ENCODE measurements at places on chromosomes 1 and 21.

GRCh38 chr1:104460880-104461279 lies 711.2 kb downstream of the AMY1C start:
- DNase-seq, result no peak

DNA sequence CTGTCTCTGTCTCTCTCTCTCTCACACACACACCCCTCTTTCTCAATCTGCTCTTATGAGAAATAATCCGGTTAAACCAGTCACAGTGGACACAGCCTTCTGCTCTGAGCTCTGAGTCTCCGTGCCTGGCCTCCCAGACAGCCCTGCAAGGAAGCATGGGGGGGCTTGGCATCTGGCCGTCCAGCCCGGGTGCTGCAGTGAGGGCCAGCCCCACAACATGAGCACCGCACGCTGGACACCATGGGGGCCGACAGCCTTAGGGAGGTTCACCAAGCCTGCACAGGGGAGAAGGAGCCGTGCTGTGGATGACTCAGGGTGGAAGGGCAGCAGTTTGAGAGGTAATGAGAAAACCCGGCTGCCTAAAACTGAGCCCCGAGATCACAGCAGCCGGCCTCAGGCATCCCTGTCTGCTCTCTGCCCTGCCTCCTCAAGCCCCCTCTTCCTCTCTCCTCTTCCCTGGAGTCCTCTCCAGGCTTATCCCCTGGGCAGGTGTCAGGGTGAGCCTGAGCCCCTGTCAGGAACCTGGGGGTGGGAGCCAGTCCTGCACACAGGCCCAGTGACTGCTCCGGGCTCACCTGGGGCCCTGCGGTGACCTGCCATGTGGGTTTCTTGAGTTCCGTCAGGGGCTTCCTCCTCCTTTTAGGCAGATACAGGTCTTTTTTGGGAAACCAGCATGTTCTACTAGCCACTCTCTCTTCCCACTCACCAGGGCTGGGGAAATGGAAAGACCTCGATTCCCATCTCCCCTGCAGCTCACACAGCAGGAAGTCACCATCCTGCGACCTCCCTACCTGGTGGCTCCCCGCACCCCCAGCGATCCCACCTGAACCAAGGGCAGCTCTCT lies 92.8 kb downstream of the ITPKB start:
- DNase-seq, result no peak

DNA sequence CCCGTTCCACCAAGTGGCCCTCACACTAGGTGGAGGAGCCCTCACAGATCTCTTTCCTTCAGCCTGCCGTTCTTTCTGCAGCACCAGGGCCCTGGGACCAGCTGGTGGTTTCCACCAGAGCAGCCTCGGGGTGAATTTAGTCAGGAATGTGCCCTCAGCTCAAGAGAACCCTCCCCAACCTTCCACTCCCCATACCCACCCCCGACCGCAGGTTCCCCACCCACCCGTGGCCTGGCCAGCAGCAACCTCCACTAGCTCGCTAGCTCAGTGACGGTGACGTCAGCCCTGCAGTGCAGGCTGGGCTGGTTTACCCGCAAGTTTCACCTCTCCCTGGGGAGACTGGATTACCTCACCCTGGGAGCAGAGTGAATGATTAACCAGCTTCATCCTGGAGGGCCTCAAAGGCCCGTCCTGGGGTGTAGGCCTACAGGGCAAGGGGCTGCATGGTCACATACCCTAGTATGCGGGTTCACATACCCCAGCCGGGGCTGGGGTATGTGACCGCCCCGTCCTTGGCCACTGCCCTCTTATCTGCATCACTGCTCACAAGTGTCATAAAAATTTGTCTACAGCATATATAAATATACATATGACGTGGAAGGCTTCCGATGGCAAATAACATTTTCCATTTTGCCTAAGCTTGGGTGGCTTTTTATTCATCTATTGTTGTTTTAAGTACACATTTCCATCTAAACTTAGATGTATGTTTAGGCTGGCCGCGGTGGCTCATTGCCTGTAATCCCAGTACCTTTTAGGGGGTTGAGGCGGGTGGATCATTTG lies 24.5 kb downstream of the ELF3 start:
- DNase-seq, result peak; percentile 73

- no peak for DNase-seq
These were observed 11.4 kb downstream of the FASLG start for GRCh38 chr1:172670316-172670715.

GRCh38 chr1:185850366-185850765 lies 116.2 kb downstream of the HMCN1 start:
- DNase-seq, result no peak

GRCh38 chr1:219041141-219041540 lies 132.5 kb upstream of the LYPLAL1 start:
- DNase-seq, result no peak

DNA sequence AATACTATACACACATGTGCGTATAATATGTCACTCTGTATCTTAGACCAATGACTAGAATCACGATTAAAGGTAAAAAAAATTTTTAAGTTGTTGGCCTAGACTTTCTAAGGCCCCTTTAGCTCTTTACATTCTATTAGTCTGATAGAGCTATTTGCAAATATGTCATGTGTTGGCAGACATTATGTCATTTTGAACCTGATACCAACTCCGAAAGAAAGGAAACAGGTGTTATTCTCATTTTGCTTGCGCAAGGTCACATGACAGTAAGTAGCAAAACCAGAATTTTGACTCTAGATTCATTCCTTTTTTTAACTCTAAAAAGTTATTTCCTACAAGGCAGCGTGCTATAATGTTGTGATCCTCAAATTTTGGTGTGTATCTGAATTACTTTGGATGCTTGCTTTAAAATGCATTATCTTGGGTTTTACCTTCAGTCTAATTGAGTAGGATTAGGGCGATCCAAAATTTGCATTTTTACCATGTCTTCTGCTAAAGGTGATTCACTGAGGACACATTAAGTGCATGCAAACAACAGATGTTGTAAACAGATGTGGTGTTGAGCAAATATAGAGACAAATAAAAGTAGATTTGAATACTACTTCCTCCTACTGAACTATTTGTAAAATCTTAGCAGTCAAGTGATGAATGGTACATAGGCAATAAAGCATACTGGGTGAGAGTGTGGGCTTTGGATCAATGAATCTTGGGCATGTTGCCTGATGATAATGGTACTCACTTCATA lies 63.5 kb upstream of the KIAA1614 start:
- no peak for DNase-seq
